ENCODE measurements at places on chromosomes 4 and X.

GRCh38 chr4:125519371-125520146 lies 204.8 kb downstream of the FAT4 start:
- DNase-seq: no peak

DNA sequence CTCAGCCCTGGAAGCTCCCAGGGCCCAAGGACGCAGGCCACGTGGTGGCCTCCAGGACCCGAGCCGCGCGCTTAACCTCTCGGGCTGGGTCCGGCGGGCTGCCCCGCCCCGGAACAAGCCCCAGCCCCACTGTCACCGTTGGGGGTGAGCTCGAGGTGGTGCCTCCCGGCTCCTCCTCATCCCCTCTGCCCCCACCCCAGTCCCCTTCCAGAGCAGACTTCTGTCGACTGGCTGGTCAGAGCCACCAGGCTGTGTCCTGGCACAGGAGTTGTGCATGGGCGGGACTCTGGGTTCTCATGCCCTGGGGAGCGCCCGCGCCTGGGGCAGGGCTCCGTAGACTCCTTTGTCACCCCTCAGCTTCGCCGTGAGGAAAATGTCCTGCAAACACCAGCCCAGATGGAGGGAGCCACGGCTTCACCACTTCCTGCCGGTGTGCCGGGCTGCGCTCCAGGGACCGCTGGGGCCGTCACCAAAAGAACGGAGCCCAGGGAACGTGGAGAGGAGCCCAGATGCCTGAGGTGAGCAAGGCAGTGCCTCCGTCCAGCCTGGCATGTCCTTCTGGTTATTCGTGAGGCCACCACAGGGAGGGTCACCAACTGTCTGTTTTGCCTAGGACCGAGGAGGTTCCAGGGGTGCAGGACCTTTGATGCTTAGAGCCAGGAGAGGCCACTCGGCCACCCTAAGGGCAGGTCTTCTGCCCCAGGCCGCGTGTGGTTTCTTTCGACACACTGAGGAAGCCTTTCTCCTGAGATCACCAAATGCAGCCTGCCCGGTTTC lies 7.1 kb upstream of the RGS12 start:
- DNase-seq: no peak

- no peak for DNase-seq
These were observed 255.7 kb upstream of the PPARGC1A start for GRCh38 chr4:24145591-24145990.

DNA sequence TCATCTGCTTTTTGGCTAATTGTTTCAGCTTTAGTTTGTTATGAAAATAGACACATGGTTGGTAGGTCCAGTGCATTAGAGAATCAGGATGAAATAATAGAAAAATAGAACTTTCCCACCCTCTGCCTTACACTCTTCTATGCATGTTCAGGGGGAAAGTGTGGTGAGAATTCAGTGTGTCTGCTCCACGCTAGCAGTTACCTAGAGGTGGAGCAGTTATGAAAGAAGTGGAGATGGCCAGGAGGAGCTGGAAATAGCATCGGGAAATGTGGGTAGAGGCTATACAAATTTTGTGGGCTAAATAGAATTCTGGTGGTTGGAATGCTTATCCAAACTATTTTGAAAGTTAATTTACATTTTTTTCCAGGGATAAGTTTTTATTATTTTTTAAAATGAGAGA lies 91.4 kb upstream of the MAD2L1 start:
- no peak for DNase-seq

GRCh38 chr4:3240936-3241522 lies 7.9 kb upstream of the MSANTD1 start:
- no peak for DNase-seq

DNA sequence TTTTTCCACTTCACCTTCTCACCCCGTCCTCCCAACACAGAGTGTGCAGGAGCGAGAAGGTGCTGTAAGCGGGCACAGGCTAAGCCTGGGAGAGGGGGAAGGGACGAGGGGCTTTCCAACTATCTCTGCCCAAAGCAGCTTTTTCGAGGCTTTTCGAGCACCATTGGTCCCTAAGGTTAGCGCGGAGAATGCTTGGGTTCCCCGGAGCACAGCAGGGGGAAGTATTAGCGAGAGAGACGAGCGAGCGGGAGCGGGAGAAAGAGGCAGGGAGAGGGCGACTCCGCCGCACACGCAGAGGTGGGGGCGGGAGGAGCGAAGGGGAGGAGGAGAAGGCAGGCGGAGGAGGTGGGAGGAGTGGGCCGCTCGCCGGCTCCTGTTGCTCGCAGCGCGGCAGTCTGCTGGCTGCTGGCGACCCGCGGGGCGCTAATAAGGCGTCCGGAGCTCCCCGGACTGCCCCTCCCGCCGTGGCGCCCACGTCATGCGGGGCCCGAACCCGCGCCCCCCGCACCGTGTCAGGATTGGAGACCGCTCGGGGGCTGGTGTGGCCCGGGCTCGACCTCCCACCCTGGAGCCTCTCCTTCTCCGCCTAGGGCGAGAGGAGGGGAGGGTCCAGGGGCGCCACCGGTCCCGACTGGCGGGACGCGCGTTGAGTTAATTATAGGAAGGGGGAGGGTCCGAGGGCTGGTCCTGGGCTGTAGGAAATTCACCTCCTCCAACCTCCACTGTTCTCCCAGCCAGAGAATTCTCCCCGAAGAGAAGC lies at the start of gene ADAMTS3:
Gene ADAMTS3 (minus strand): TSS at position 263 of the 760 bp plus-strand sequence. CDS start 459 bp downstream, outside the sequence.
- peak; percentile 43 for DNase-seq

DNA sequence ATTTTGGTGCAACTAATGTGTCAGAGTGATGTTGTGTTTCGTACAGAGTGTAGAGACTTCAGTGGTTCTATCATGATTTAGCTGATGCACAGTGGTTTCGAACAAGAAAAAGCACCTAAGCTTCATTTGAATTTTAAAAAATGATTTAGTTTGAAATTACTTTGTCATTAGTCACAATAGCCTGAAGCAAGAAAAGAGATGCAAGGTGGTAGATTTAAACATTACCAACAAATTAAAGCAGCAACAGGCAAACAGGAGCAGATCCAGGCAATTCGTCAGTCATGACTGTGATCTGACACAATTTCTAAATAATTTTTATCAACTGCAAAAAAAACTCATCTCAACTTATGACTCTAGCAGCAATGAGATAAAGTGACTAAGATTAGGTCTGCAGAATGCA lies 24.6 kb upstream of the COX7B2 start:
- DNase-seq: no peak

GRCh38 chr4:122015203-122015602 lies 63.3 kb upstream of the TRPC3 start:
- DNase-seq: no peak

- no peak for DNase-seq
These were observed 214.1 kb downstream of the BCOR start for GRCh38 chrX:39883666-39884065.

- DNase-seq: no peak
These were observed 1314.0 kb downstream of the PCDH19 start for GRCh38 chrX:99095965-99096635.

GRCh38 chr4:146486565-146486964 lies 35.2 kb downstream of the SLC10A7 start:
- DNase-seq: no peak

DNA sequence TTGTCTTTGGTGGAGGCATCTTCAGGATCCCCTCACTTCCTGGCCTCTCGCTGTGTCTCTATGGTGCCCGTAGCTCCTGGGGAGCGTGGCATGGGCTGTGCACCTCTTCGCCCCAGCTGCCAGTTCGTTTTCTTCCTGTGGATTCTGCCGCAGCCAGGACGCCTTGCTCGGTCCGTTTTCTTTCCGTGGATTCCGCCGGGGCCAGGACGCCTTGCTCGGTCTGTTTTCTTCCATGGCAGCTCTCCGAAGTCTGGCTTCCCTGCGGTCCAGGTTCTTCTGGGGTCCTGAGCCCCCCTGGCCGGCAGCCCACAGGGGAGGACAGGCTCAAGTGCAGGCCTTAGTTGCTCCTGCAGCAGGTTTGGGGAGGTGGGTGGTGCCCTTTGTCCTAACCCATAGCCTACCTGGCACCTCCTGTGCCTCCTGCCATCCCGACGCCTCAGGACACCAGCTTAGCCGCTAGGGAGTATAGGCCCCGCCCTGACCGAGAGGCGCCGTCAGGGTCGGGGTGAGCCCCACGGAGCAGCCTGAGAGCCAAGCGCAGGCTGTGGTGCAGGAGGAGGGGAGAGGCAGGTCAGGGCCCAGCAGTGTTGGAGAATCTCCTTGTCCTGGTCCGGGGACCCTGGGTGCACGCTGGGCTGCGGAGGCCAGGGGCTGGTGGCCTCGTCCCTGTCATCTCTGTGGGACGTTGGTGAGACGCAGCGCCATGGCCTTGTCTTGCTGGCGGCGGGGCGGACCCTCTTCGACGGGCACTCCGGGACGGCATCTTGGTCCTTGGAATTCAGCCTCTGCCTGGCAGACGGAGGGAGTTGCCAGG lies 27.1 kb downstream of the UVSSA start:
- DNase-seq: no peak

Data from frontal cortex (tissue), 4 donors.